Frontal cortex (tissue), 4 donors: ENCODE measurements at places on chromosomes 7 and 10.

GRCh38 chr7:155835446-155836215 is 23.4 kb upstream of the SHH start:
- no peak for DNase-seq

- DNase-seq = no peak
Observed at GRCh38 chr10:34667177-34667576, 147.9 kb downstream of the PARD3 start.

GRCh38 chr10:100504096-100504495 is 15.6 kb downstream of the SEC31B start:
- DNase-seq = no peak

DNA sequence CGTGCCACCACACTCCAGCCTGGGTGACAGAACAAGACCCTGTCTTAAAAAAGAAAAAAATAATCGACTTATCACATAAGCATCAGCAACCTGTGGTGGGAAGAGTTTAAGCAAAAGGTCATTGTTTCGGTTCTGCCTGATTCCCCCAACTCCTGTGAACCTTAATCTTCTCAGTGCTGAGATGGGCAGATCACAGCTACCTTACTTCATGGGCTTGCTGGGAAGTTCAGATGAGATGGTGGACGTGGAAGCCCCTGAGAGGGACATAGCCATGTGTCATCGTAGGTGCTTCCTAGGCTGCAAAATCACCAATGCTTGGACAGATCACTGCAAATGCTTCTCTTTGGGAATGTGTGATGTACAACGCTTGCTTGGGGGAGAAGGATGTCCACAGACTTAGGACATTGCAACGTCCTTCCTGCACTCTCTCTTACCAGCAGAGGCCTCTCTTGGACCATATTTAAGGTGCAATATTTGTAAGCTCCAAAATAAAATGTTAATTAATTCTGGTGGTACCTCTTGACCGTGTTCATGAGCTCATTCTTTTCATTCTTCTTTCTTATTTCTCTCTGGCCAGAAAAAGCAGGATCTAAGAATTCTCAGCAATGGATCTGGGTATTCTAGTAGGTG is 8.6 kb downstream of the GJD4 start:
- DNase-seq = no peak

- DNase-seq = no peak
Observed at GRCh38 chr7:133556048-133556447, 303.2 kb downstream of the EXOC4 start.

DNA sequence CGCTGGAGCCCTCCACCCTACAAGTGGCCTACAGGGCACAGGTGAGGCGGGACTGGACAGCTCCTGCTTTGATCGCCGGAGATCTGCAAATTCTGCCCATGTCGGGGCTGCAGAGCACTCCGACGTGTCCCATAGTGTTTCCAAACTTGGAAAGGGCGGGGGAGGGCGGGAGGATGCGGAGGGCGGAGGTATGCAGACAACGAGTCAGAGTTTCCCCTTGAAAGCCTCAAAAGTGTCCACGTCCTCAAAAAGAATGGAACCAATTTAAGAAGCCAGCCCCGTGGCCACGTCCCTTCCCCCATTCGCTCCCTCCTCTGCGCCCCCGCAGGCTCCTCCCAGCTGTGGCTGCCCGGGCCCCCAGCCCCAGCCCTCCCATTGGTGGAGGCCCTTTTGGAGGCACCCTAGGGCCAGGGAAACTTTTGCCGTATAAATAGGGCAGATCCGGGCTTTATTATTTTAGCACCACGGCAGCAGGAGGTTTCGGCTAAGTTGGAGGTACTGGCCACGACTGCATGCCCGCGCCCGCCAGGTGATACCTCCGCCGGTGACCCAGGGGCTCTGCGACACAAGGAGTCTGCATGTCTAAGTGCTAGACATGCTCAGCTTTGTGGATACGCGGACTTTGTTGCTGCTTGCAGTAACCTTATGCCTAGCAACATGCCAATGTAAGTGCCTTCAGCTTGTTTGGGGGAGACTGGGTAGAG is at the start of gene COL1A2:
TSS of gene COL1A2 (plus strand) at position 459 of the 704 bp plus-strand sequence. CDS start at position 596, 137 bp downstream.
- DNase-seq = peak; percentile 16

- no peak for DNase-seq
Observed at GRCh38 chr7:99218406-99219184, 10.7 kb upstream of the KPNA7 start.

DNA sequence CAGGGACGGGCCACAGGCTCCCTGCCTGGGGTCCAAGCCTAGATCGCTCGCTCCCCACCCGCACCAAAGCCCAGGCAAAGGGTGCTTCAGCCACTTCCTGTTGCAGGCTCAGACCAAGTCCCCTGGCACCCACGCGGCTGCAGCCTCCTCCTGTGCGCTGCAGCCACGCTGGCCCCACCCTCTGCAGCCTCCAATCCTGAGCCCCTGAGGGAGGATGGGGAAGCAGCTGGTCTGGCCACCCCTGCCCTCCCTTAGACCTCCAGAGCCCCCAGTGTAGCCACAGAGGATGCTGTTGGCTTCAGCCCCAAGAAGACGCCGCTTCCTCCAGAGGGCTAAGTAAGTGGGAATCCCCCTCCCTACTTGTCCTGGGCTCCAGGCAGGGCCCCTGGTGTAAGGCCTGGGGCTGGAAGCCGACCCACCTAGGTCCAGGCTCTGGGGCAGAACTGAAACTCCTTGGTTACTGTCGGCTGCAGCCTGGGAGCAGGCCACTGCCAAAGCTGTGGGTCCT is 9.4 kb downstream of the LIMK1 start:
- peak; percentile 46 for DNase-seq

DNA sequence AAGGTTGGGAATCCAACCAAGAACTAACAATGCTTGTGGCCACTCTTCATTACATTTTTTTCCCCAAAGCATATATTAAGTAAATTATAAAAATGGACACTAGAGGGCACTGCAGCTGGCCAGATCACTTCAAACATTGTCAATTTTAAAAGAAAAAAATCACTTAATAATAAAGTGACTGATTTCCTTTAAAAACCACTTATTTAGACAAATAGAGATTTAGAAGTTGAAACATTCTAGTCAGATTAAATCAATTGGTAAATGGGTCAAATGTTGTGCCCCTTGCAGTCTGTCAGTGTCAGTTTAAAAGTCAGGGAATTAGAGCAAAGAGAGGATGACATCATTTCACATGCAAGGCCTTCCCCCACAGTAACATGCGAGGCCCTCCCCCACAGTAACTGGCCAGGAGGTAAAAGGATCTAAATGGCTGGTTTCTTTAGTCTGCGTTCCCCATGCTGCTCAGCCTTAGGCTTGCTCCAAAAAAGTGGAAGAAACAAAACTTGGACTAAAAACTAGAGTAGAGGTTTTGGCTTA is 177.9 kb downstream of the SKAP2 start:
- no peak for DNase-seq

- DNase-seq = no peak
Observed at GRCh38 chr10:3734111-3734510, 50.9 kb downstream of the KLF6 start.

DNA sequence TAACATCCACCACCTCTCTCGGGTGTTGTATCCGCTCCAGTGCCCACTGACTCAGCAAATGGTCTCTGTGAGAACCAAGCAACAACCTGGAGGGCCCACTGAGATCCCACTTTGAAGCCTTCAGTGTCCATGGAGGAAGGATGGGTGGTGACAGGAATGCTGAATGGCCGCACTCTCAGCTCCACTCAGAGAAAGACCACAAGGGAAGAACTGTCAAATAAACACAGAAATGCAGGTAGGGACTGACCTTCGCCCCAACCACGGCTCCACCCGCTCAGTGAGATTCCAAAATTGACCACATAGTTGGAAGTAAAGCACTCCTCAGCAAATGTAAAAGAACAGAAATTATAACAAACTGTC is 65.8 kb downstream of the VIPR2 start:
- no peak for DNase-seq

- no peak for DNase-seq
Observed at GRCh38 chr10:76119036-76119435, 687.6 kb downstream of the LRMDA start.

- no peak for DNase-seq
Observed at GRCh38 chr7:36314491-36314890, 75.2 kb upstream of the ANLN start.

- no peak for DNase-seq
Observed at GRCh38 chr7:70937424-70937823, 194.5 kb upstream of the GALNT17 start.

GRCh38 chr10:84668186-84668763 is 339.9 kb downstream of the CCSER2 start:
- DNase-seq = no peak

DNA sequence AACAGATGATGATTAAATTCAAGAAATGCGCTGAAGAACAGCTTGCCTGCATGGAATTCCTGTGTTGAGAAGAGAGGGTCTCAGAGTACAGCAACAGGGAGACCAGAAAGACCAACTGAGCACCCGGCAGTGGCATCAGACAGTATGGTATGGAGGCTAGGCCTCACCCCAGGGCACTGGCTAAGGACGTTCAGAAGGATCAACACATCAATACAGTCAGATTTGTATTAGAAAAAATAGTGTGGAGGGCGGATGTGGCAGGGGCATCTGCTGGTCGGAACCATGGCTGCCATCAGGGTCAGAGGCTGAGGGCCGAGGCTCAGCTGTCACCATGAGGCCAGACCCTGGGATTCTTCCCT is 142.1 kb downstream of the ADARB2 start:
- no peak for DNase-seq
